ENCODE measurements at places on chromosomes 11 and 22.

DNA sequence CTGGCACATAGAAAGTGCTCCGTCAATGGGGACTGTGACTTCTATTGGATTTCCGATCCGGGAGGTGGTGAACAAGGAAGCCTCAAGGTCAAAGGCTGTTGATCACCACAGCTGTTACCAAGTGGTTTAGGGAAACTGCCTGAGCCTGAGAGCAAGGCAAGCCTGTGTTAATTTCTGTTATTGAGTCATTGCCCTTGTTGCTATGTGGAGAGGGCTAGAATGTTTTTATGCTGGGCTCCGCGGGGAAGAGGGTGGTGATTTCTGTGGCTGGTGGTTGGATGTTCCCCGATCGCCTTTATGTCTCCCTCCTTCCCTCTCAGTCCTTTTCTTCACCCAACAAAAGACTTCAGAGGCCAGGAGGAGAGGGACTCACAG, 108.5 kb upstream of the ALX4 start:
- no peak for DNase-seq

DNA sequence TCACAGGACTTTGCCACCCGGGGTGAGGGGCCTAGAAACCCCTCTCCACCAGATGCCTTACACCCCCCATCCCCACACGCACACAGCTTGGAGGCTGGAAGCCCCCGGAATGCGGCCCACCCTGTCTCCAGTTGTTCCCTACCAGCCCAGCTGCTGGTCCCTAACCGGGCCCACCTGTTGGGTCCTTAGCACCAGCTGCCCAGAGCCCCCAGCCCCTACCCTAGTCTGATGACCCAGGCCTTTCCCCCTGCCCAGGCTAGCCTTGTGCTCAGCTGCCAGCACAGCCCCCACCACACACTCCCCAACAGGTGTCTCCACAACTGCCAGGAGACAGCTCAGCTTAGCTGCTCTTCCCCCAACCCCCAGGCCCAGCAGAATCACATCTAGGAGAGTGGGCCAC, 67.1 kb downstream of the CDKN1C start:
- DNase-seq = peak; percentile 57

- no peak for DNase-seq
These were observed 935 bp downstream of the ZNF143 start for GRCh38 chr11:9461760-9462134.

- DNase-seq = peak; percentile 87
These were observed 29.5 kb downstream of the DKK3 start for GRCh38 chr11:11978792-11979487.

DNA sequence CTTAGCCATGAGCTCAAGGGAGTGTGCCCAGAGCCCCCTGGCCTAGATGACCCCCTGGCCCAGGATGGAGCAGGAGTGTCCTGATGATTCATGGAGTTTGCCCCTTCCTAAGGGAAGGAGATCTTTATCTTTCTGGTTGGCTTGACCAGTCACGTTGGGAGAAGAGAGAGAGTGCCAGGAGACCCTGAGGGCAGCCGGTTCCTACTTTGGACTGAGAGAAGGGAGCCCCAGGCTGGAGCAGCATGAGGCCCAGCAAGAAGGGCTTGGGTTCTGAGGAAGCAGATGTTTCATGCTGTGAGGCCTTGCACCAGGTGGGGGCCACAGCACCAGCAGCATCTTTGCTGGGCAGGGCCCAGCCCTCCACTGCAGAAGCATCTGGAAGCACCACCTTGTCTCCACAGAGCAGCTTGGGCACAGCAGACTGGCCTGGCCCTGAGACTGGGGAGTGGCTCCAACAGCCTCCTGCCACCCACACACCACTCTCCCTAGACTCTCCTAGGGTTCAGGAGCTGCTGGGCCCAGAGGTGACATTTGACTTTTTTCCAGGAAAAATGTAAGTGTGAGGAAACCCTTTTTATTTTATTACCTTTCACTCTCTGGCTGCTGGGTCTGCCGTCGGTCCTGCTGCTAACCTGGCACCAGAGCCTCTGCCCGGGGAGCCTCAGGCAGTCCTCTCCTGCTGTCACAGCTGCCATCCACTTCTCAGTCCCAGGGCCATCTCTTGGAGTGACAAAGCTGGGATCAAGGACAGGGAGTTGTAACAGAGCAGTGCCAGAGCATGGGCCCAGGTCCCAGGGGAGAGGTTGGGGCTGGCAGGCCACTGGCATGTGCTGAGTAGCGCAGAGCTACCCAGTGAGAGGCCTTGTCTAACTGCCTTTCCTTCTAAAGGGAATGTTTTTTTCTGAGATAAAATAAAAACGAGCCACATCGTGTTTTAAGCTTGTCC, 14.3 kb downstream of the ADORA2A start:
- DNase-seq = no peak
